ENCODE measurements at places on chromosomes 11 and 22.
A peak's percentile ranks its signal among the peaks of the same experiment; 100 is the strongest.

DNA sequence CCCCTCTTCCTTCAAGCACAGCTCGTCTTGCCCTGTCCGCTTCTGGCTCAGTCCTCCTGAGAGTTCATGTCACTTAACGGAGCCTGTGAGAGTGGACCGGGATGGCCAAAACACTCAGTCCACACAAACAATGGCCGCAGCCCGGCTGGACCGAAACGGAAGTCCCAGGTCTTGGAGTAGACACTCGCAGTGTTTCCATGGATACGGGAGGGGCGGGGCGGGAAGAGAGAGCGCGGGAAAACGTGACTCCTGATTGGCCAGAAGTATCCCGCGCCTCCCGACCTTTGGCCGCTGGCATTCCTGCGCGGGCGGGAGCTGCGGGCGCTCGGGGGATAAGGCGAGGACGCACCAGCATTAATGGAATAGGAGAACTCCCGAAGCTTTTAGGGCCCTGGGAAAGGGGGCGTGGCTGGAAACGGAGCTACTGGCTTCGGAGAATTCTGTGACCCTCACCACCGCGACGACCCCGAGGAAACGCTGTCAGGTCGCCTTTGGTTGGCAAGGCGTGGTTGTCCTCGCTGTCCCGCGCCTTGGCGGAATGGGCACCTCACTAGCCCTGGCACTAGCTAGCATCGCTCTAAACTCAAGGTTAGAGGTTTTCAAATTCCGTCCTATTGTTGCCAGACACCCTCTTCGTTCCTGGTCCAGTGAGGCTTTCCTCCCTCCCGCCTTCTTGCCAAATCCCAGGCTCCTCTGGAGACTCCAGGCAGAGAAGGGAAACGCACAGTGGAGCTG is at the start of the genes NLRP14 and ZNF214:
NLRP14 (plus strand) TSS at position 297 of the 735 bp plus-strand sequence. CDS start 18,108 bp downstream, outside the sequence.
ZNF214 (minus strand) TSS at position 164 of the 735 bp plus-strand sequence. CDS start 17,511 bp downstream, outside the sequence.
- no peaks in the 10 kb centered on the region for H3K27me3 ChIP-seq
- peak within 1 kb of the TSS; percentile 87 for H3K27ac ChIP-seq
- no peaks in the 10 kb centered on the region for H3K36me3 ChIP-seq

GRCh38 chr11:103378931-103379330 is 269.7 kb downstream of the DYNC2H1 start:
- H3K4me1 ChIP-seq: no peaks in the 10 kb centered on the region
- H3K27ac ChIP-seq: no peak overlapping the region
- no peak overlapping the region for H3K4me3 ChIP-seq

GRCh38 chr22:46070803-46071450 is 79.4 kb upstream of the PPARA start:
- peaks cover 2% of the 10 kb centered on the region for H3K36me3 ChIP-seq
- H3K4me1 ChIP-seq: peaks cover 7% of the 10 kb centered on the region
- no peak for DNase-seq
- H3K27me3 ChIP-seq: peaks cover 54% of the 10 kb centered on the region

DNA sequence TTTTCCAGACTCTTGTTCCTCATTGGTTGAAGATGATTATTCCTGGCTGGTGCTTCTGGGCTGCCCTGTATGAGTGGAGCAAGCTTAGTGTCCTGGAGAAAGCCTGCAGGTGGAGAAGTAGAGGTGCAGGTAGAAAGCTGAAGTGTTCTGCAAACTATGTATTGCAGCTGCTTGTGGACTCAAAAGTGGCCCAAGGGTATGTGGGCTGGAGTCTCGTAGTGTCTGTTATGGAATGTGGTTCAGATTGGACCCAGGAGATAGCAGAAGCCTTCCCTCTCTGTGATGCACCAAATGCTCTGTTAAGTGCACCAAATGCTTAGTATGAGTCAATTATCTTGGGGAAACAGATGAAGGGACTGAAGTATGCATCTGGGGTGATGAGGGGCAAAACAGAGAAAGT is 122.8 kb upstream of the CCDC90B start:
- H3K4me1 ChIP-seq: no peaks in the 10 kb centered on the region
- no peak overlapping the region for H3K4me3 ChIP-seq

- DNase-seq: no peak
- H3K36me3 ChIP-seq: no peaks in the 10 kb centered on the region
- no peak overlapping the region for H3K4me3 ChIP-seq
- no peaks in the 10 kb centered on the region for H3K27me3 ChIP-seq
These were observed 62.0 kb downstream of the NCAM1 start for GRCh38 chr11:113023228-113023627.

- no peaks in the 10 kb centered on the region for H3K4me1 ChIP-seq
- H3K36me3 ChIP-seq: no peaks in the 10 kb centered on the region
- H3K4me3 ChIP-seq: no peak overlapping the region
These were observed 94.2 kb downstream of the PTPRJ start for GRCh38 chr11:48074425-48075181.

DNA sequence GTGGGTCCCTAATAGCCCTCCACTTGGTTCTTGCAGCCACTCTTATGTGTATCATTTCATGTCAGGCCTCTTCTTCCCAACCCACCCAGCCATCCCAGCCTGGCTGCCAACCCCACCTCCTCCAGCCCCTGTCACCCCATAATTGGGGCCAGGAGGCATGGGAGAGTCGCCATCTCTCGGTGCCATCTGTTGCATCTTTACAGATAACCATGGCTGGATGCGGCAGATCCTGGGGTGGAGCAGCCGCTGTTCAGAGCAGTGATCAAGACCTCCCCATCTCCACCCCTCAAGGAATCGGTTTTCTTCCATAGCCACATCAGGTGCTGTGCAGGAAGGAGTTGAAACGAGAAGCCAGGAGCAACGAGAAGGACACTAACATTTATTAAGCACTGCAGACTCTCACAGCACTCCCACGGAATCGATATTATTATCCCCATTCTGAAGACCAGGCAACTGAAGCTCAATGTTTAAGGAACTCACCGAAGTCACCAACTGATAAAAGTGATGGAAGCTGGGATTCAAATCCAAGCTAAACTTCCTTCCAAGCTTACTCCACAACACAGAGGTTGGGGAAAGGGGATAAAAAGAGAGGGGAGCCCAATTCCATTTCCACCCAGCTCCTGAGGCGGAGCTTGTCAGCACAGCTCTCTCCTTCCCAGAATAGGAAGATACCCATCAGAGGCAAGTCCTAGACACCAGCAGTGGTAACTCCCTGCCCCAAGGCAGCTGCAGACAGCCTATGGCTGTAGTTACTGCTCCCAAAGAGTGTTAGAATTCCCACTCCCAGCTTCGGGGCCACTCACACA is 2.7 kb downstream of the SLC43A1 start:
- DNase-seq: no peak
- H3K27me3 ChIP-seq: no peaks in the 10 kb centered on the region
- H3K4me3 ChIP-seq: no peak overlapping the region
- H3K4me1 ChIP-seq: peaks cover 9% of the 10 kb centered on the region
- H3K27ac ChIP-seq: no peak overlapping the region

Measured in large intestine (tissue), 12 donors.